RPMI7951 (cell line): ENCODE measurements at places on chromosomes 7 and 10. TPM values are rescaled to one million over a fixed set of nuclear protein-coding genes. Genes with fewer than 3 reads are reported as not detected.
A peak's percentile ranks its signal among the peaks of the same experiment; 100 is the strongest.

The SPDYE5 gene
- not detected in 2 replicates for total RNA-seq

The CALHM1 gene
- total RNA-seq = not detected in 2 replicates

The PIK3AP1 gene
- 0.10 TPM in 1 of 2 replicates, not detected in the other for total RNA-seq

The HGF gene
- under 0.01 and 0.39 TPM in 2 replicates for total RNA-seq

The LRMDA gene
- total RNA-seq = 7.9 and 11.7 TPM in 2 replicates

The AZGP1 gene
- 2.1 and 2.2 TPM in 2 replicates for total RNA-seq

DNA sequence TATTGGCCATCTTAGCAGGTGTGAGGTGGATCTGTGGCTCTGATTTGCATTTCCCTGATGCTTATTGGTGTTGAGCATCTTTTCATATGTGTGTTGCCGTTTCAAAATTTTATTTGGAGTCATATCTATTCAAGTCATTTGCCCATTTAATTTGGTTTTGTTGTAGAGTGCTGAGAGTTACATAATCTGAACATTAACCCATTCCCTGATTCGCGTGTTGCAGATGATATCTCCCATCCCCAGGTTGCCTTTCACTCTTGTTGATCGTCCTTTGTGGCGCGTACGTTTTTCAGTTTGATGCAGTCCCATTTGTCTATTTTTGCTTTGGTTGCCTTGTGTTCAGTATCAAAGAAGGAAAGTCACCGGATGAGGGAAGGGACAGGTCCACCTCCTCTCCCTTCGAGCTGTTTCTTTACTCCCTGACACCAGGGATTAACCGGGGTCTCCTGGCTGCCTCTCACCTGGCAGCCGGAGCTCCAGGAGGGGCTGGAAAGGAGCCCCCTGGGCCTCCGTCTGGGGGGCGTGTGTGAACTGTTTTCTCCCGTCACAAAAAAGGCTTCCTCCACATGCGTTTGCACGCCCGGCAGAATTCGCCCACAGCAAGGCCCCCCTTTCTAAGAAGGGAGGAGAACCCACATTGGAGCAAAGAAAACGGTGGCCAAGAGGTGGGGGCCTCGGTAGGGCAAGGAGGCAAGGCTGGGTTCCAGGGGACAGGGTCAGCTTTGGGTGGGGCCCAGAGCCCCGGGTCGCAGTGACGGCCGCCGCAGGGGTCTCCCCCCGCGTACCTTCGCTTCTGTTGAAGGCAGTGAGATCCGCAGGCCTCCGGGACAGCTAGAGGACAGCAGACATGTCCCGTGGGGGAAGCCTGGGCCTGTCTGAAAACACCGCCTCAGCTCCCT is 8.3 kb downstream of the MNX1 start:
- DNase-seq = no peak

- DNase-seq = no peak
Observed at GRCh38 chr7:149832332-149833041, 5.7 kb upstream of the ZNF862 start.

- DNase-seq = no peak
Observed at GRCh38 chr7:29853789-29854188, 47.5 kb downstream of the WIPF3 start.

DNA sequence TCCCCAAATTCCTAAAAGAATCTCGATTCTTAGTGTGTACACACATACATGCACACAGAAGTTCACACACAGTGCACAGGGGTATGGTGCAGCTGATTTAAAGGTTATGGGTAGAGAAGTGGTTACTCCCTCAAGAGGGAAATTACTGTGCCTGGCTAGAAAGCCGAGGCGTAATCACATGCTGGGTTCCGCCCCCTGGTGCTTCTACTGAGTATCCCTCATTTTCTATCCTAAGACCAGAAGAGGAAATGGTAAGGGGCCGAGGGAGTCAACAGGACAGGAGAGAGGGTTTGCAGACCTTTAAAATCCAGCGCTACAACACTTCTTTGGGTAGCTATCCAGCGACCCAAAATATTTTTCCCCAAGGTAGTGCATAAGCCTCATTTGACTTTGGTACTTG is 147.3 kb upstream of the TMEM196 start:
- no peak for DNase-seq

DNA sequence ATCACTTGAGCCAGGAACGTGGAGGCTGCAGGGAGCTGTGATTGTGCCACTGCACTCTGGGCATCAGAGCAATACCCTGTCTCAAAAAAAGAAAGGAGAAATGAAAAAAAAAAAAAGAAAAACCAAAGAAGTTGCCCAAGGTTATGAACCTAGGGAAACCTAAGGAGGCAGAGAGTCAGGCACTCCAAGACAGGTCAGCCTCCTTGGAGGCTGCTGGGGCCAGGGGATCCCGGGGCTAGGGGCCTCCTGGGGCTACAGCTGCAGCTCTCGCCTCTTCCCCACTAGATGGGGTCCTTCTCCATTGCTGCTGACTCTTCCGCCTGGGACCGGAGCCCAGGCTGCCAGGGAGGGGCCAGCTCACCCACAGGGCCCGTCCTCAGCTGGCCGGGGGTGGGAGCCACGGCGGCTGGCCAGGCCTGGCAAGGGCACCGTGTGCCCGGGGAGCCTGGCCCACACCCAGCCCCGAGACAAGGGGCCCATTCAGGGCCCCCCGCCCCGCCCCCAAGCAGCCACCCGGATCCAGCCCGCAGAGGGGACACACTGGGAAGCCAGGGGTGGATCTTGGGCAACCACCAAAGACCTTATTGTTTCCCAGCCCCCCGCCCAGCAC is 1.7 kb upstream of the SPACDR start:
- DNase-seq = peak; percentile 69

DNA sequence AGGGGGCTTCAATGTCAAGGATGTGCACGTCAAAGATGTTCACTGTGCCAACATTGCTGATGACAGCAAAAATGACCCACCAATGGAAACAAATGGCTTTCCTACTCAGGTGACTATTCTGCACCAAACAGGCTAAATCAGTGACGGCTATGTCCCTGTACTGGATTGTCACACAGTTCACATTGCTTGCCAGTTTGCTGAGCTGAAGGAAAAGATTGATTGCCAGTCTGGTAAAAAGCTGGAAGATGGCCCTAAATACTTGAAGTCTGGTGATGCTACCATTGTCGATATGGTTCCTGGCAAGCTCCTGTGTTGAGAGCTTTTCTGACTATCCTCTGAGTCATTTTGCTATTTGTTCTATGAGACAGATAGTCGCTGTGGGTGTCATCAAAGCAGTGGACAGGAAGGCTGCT is 202.2 kb upstream of the ETV1 start:
- DNase-seq = peak; percentile 26

- DNase-seq = no peak
Observed at GRCh38 chr7:140423501-140423900, 19.6 kb downstream of the RAB19 start.
